NCI-H1092 (cell line): ENCODE measurements at places on chromosomes 2 and 18.

GRCh38 chr2:161273038-161273760 is 35.0 kb upstream of the PSMD14 start:
- DNase-seq = peak; percentile 38

DNA sequence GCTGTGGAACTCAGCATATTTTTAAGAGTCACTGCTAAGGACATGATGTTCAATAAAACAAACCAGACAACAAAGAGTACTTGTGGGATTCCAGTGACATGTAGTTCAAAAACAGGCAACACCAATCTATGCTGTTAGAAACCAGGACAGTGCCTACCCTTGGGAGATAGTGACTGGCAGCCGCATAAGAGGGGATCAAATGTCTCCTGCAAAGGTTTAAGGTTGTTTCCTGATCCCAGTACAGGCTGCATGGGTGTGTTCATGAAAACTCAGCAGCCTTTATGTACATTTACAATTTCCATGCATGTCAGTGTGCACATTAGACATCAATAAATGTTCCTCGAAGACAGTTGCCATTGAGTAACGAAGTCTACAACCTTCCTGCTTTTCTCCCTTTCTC is 183.8 kb downstream of the PID1 start:
- no peak for DNase-seq

DNA sequence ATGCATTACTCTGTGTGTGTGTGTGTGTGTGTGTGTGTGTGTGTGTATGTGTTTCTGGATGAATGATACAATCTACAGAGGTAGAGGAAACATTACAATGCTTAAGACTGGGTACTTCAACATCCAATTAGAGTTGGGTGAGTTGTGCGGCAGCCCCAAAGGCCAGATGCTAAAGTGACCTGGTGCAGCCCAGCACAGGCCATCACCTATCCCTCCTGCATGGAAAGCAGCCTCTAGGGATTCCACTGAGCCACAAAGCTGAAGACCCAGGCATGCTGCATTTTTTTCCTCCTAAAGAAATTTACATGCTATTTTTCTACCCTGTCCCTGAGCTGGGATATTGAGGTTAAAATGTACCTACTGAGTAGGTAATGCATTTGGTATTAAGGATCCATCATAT is 79.1 kb upstream of the ETAA1 start:
- DNase-seq = no peak

- no peak for DNase-seq
Observed at GRCh38 chr18:36456622-36457021, 159.1 kb downstream of the FHOD3 start.

DNA sequence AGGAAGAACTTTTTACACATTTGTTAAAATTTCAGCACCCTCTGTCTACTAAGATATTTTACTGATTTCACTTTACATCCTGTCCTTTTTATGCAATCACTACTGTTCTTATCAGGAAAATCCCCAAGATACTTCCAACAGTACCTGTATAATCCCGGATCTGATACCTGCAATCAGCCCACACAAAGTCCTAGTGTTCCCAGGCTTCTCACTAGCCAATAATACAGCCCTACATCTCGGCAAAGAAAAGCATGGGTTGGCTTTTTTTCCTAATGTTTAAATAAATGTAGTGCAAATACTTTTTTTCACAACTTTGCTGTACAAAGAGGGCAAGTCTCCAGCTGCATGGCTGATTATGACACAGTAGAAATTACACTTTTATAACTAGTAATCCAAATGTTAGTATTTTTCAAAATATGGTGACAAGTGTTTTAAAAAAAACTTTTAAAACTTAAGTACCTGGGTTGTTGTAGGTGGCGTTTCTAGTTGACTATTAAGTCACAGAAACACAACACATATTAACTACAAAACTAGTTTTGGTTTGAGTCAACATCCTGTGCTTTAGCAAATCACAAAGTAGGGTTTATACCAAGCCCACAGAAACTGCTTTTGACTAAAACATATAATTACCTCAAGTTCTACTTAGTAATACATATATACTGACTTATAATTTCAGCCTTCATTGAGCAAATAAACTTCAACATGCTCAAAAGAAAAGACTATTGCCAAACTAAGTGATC is 19.5 kb downstream of the CNOT11 start:
- no peak for DNase-seq
